Colonic mucosa (tissue), 4 donors: ENCODE measurements at places on chromosomes 12 and 14.

DNA sequence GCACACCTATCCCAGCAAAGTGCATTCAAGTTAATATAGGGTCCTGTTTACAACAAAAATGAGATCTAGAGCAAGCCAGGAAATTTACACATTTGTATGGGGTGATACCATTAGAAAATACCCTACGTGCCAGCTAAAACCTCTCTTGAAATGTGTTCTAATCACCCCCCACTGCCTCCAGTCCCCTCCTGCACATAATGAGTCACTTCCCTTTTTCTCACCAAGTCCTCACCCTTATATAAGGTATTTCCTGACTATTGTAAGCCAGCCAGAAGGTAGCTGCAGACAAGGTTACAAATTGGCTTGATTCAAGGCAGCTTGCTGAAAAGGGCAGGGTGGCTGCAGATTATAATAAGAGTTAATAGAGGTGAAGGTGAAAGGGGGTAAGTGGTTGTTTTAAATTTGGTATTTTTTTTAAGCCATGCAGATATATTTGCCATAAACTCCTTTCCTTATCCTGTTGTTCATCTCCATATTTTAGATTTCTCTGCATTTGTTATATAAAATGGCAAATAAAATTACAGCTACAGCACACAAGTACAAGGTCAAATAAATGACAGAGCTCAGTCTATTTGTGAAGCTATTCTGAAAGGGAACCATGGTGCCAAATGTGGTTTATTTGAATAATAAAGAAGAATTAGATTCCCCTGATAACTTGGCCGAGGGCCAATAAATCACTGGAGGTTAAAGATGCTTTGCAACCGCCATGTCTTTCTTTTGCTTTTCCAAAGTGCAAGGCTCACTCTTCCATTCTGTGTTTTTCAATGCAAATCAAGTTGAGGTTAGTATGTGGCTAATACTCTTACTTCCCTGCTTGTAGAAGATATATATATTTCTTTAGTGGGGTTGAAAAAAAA lies 385.9 kb downstream of the EGLN3 start:
- H3K27me3 ChIP-seq: no peaks in the 10 kb centered on the region
- no peak for DNase-seq
- no peaks in the 10 kb centered on the region for H3K4me1 ChIP-seq
- no peak overlapping the region for H3K27ac ChIP-seq
- H3K4me3 ChIP-seq: no peak overlapping the region

GRCh38 chr12:5467931-5468330 lies 36.0 kb downstream of the NTF3 start:
- H3K27me3 ChIP-seq: no peaks in the 10 kb centered on the region
- H3K27ac ChIP-seq: no peak overlapping the region
- no peaks in the 10 kb centered on the region for H3K36me3 ChIP-seq
- DNase-seq: no peak
- no peaks in the 10 kb centered on the region for H3K4me1 ChIP-seq

DNA sequence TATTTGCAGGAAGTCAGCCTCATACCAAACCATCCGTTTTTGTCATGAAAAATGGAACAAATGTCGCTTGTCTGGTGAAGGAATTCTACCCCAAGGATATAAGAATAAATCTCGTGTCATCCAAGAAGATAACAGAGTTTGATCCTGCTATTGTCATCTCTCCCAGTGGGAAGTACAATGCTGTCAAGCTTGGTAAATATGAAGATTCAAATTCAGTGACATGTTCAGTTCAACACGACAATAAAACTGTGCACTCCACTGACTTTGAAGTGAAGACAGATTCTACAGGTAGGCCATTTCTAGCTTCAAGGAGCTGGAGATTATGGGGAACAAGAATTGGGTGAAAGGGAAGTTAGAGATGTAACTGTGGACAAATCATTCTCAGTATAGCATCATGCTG lies 126.1 kb downstream of the DAD1 start:
- H3K27me3 ChIP-seq: no peaks in the 10 kb centered on the region
- DNase-seq: no peak

GRCh38 chr12:100904270-100904669 lies 109.7 kb downstream of the ANO4 start:
- H3K4me1 ChIP-seq: no peaks in the 10 kb centered on the region
- no peaks in the 10 kb centered on the region for H3K36me3 ChIP-seq
- H3K27me3 ChIP-seq: no peaks in the 10 kb centered on the region
- no peak overlapping the region for H3K27ac ChIP-seq
- DNase-seq: no peak
- no peak overlapping the region for H3K4me3 ChIP-seq

DNA sequence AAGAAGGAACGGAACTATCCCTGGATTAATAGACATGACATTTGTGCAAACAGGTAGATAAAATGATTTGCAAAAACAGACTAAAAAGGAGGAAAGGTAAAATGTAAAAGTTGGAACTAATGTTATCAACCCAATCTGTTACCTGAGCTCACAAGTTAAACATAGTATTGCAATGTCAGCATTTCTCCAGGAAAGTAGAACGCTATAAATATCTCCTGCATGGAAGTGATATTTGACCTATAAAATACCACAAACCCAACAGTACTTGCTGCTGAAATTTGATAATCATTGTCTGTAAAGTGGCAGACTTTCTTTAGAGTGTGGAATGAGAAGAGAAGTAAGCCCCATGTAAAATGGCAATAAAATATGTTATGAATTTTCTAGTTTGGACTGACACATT lies 1435.7 kb downstream of the LRFN5 start:
- no peaks in the 10 kb centered on the region for H3K36me3 ChIP-seq
